Caco-2 (cell line): ENCODE measurements at places on chromosomes 5 and 9. TPM values are rescaled to one million over a fixed set of nuclear protein-coding genes. Genes with fewer than 3 reads are reported as not detected.
A peak's percentile ranks its signal among the peaks of the same experiment; 100 is the strongest.

Gene WWC1
- 108 and 109 TPM in 2 replicates for total RNA-seq

Gene FGF10
- not detected in 2 replicates for total RNA-seq

DNA sequence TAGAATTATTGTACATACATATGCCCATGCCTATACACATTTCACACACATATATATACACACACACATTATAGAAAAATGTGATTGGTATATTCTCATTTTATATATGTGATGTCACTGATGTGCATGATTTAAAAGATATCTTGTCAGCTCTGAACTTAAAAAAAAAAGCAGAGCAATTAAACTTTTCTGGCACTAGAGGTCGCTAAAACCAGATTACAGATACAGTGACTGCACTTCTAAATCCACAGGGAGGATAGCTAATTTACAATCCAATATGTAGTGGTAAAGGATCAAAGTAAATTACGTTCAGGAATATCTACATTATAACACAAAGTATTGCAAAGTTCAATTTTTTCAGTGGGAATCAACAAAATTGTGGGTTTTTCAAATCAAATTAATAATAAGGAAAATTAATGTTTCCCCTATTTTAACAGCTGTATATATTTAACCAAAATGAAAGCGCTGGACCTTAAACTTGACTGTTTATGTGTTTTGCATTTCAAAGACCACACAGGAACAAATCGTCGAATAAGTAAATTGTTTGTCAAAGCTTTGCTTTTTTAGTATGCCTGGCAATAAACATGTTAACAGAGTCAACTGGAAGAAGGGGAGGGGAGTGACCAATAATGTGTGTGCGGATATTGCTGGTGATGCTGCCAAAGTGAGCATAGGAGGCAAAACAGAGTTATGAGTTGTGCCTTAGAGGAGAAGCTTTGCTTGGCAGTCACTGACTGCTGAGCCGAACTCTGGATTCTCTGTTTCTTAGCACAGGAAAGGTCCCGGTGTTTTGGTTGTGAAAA is 1201.4 kb upstream of the C9orf72 start:
- H3K27me3 ChIP-seq: no peaks in the 10 kb centered on the region
- H3K4me1 ChIP-seq: no peaks in the 10 kb centered on the region
- H3K27ac ChIP-seq: no peak overlapping the region
- no peak overlapping the region for H3K4me3 ChIP-seq
- no peak for DNase-seq

DNA sequence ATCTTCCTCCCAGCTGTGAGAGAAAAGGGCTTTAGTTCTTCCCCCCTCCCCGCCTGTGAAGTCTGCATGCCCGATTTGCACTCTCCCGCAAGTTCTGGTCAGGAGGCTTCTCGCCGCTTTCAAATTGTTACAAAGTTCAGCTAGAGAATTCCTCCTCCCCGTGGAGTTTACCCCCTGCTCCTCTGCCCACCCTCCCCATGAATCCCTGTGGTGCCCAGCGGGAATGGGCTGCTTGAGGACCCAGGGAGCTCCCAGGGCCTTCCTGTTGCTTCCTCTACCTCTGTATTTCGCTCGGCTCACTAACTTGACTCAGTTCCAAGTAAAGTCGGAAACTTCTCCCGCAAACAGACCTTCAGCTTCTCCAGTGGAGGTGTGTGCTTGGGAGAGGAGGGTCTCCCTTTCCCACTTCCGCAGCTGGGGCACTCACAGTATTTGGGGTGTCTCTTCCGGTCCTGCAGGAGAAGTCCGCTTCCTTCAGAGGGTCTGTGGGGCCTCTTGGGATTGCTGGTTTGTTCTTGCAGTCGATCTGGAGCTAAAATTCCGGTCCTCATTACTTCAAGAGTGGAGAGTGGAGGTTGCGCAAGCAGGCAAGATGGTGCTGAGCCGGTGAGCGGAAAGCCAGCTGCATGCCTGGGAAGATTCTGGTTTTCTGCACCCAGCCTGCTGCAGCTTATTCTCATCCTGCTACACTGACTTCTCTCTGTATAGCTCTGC is 97.8 kb downstream of the ADAMTS12 start:
- DNase-seq: no peak
- H3K4me3 ChIP-seq: no peak overlapping the region
- no peak overlapping the region for H3K27ac ChIP-seq

DNA sequence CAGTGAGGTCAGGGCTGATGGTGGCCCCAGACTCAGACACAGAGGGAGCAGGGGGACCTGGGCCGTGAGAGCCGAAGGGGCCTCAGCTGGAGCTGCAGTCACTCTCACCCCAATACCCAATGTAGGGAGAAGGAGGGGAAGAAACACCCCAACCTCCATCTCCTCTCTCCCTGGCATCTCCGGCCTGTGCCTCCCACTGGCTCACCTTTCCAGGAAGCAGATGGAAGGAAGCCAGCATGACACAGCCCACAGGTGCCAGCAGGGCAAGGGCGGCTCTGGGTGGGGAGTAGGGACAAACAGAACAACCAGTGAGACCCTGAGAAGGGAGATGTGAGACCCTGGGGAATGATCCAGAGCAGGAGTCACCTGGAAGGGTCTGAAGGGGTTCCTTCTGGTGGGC is 3.0 kb upstream of the CRB2 start:
- no peaks in the 10 kb centered on the region for H3K27me3 ChIP-seq
- DNase-seq: no peak
- H3K27ac ChIP-seq: no peak overlapping the region
- H3K4me3 ChIP-seq: no peak overlapping the region
- H3K4me1 ChIP-seq: peaks cover 5% of the 10 kb centered on the region; the same call in 1 of the 2 replicates

- H3K27ac ChIP-seq: no peak overlapping the region
- DNase-seq: no peak
- no peak overlapping the region for H3K4me3 ChIP-seq
- H3K36me3 ChIP-seq: no peaks in the 10 kb centered on the region
- no peaks in the 10 kb centered on the region for H3K27me3 ChIP-seq
These were observed 32.5 kb downstream of the IDNK start for GRCh38 chr9:83655433-83655832.

GRCh38 chr5:181152406-181152805 is 5.0 kb downstream of the OR2V2 start:
- no peaks in the 10 kb centered on the region for H3K4me1 ChIP-seq
- no peaks in the 10 kb centered on the region for H3K27me3 ChIP-seq
- H3K36me3 ChIP-seq: no peaks in the 10 kb centered on the region

- no peak for DNase-seq
- no peak overlapping the region for H3K4me3 ChIP-seq
- H3K4me1 ChIP-seq: no peaks in the 10 kb centered on the region
- H3K36me3 ChIP-seq: no peaks in the 10 kb centered on the region
- no peak overlapping the region for H3K27ac ChIP-seq
These were observed 62.8 kb downstream of the CDKN2A start for GRCh38 chr9:21931428-21931827.

DNA sequence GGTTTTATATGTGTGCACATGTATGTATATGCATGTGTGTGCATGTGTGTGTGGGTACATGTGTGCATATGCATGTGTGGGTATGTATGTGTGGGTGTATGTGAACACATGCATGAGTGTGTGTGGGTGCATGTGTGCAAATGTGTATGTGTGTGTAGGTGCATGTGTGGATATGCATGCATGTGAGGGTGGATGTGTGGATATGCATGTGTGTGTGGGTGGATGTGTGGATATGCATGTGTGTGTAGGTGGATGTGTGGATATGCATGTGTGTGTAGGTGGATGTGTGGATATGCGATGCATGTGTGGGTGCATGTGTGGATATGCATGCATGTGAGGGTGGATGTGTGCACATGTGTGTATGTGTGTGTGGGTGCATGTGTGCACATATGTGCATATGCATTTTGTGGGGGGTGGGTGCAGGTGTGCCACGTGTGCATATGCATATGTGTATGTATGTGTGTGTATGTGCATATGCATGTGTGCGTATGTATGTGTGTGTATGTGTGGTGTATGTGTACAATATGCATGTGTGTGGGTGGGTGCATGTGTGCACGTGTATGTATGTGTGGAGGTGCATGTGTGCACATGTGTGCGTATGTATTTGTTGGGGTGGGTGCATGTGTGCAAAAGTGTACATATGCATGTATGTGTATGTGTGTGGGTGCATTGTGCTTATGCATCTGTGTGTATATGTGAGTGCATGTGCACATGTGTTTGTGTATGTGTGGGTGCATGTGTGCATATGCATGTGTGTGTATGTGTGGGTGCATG is 144.2 kb downstream of the GAS1 start:
- no peak for DNase-seq
- H3K4me1 ChIP-seq: no peaks in the 10 kb centered on the region
- H3K36me3 ChIP-seq: no peaks in the 10 kb centered on the region
- H3K27ac ChIP-seq: no peak overlapping the region

- DNase-seq: no peak
- H3K27me3 ChIP-seq: no peaks in the 10 kb centered on the region
- H3K27ac ChIP-seq: no peak overlapping the region
- no peaks in the 10 kb centered on the region; the same call in 1 of the 2 replicates for H3K36me3 ChIP-seq
These were observed 20.2 kb downstream of the UBE2R2 start for GRCh38 chr9:33837138-33837537.

- no peak overlapping the region for H3K4me3 ChIP-seq
- H3K4me1 ChIP-seq: no peaks in the 10 kb centered on the region
- no peak overlapping the region for H3K27ac ChIP-seq
These were observed 203.4 kb upstream of the RASEF start for GRCh38 chr9:83266331-83266665.

GRCh38 chr9:113503613-113504211 is 40.2 kb downstream of the RGS3 start:
- H3K36me3 ChIP-seq: no peaks in the 10 kb centered on the region; the same call in 1 of the 2 replicates
- no peak overlapping the region for H3K4me3 ChIP-seq
- H3K27me3 ChIP-seq: no peaks in the 10 kb centered on the region

GRCh38 chr5:56951126-56951945 is 587 bp downstream of the MIER3 start:
- H3K4me3 ChIP-seq: peak overlapping the region; percentile 57
- H3K36me3 ChIP-seq: no peaks in the 10 kb centered on the region; the same call in 1 of the 2 replicates
- no peaks in the 10 kb centered on the region for H3K27me3 ChIP-seq
- peaks cover 25% of the 10 kb centered on the region for H3K4me1 ChIP-seq
- H3K27ac ChIP-seq: peak overlapping the region; percentile 72

GRCh38 chr5:107459605-107460004 is 211.1 kb downstream of the EFNA5 start:
- no peak for DNase-seq
- no peaks in the 10 kb centered on the region for H3K36me3 ChIP-seq
- H3K4me3 ChIP-seq: no peak overlapping the region
- no peak overlapping the region for H3K27ac ChIP-seq

DNA sequence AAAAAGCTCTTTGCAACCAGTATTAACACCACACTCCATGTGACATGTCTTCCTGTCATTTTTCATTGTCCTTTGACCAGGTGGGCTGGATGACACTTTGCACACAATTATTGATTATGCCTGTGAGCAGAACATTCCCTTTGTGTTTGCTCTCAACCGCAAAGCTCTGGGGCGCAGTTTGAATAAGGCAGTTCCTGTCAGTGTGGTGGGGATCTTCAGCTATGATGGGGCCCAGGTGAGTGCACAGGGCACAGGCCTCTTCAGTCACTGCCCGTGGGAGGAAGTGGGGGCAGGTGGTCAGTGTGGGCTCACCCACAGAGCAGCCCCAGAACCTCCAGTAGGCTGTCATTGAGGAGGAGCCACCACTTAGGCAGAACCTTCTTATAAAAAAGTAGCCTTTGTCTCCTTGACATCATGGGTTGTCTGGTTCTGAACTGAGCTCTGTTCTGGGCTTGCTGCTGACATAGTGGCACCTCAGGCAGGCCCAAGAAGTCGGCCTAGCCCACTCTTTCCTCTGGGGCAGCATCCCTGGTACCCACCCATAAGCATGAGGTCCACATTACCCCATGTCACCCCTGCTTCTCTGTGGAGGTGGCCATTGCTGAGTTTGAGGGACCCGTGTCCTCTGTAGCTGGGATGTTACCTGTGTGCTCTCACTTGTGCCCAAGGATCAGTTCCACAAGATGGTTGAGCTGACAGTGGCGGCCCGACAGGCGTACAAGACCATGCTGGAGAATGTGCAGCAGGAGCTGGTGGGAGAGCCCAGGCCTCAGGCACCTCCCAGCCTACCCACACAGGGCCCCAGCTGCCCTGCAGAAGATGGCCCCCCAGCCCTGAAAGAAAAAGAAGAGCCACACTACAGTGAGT is 39.3 kb downstream of the SECISBP2 start:
- no peaks in the 10 kb centered on the region for H3K27me3 ChIP-seq
- H3K4me3 ChIP-seq: no peak overlapping the region
- no peaks in the 10 kb centered on the region for H3K36me3 ChIP-seq
- no peak overlapping the region for H3K27ac ChIP-seq
- no peaks in the 10 kb centered on the region for H3K4me1 ChIP-seq

- 0 out of 2 replicates have a peak, but pooled peaks cover 4% of the 10 kb centered on the region for H3K4me1 ChIP-seq
- H3K4me3 ChIP-seq: no peak overlapping the region
- no peaks in the 10 kb centered on the region for H3K36me3 ChIP-seq
- no peaks in the 10 kb centered on the region; the same call in 1 of the 2 replicates for H3K27me3 ChIP-seq
- no peak overlapping the region for H3K27ac ChIP-seq
These were observed 34.4 kb downstream of the HK3 start for GRCh38 chr5:176864755-176865154.

- no peak overlapping the region for H3K27ac ChIP-seq
- no peak for DNase-seq
- no peaks in the 10 kb centered on the region for H3K4me1 ChIP-seq
- no peak overlapping the region for H3K4me3 ChIP-seq
These were observed 25.2 kb upstream of the GLRA1 start for GRCh38 chr5:151949701-151950308.

DNA sequence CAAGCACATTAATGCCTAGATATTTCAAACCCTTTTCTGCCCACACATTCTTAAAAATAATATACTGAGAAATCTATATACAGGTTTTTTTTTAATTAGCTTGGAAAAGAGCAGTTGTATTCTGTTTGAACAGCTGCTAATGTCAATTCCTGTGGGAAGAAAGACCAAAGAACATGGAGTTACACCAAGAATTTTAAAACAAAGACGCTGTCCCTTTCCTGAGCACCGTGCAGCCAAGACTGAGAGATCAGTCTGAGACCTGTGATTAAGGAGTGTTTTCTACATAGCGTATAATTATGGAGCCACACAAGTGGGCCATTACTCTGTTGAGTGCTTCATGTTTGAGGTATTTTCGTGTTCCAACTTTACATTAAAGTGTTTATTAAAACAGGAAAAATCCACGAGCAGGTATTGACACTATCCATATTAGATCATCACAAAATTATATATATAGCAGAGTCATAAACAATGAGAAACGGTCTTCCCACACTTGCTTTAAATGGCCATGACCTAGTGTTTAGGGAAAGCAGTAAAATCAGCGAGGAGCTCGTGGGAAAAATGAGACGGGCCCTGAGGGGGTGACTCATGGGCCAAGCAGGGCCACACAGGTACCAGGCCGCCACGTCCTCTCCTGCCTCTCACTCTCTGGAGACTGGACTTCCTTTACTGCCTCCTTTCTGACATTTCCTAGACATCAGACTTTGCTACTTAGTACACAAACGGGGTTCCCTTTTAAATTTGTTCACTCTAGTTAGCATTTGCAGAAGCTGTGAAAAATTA is 153.1 kb upstream of the OTULINL start:
- H3K4me1 ChIP-seq: no peaks in the 10 kb centered on the region
- no peaks in the 10 kb centered on the region for H3K36me3 ChIP-seq
- no peak overlapping the region for H3K27ac ChIP-seq
